Peyer's patch (tissue), 4 donors: ENCODE measurements at places on chromosomes 12 and 14. TPM values are rescaled to one million over a fixed set of nuclear protein-coding genes. Genes with fewer than 3 reads are reported as not detected.

DNA sequence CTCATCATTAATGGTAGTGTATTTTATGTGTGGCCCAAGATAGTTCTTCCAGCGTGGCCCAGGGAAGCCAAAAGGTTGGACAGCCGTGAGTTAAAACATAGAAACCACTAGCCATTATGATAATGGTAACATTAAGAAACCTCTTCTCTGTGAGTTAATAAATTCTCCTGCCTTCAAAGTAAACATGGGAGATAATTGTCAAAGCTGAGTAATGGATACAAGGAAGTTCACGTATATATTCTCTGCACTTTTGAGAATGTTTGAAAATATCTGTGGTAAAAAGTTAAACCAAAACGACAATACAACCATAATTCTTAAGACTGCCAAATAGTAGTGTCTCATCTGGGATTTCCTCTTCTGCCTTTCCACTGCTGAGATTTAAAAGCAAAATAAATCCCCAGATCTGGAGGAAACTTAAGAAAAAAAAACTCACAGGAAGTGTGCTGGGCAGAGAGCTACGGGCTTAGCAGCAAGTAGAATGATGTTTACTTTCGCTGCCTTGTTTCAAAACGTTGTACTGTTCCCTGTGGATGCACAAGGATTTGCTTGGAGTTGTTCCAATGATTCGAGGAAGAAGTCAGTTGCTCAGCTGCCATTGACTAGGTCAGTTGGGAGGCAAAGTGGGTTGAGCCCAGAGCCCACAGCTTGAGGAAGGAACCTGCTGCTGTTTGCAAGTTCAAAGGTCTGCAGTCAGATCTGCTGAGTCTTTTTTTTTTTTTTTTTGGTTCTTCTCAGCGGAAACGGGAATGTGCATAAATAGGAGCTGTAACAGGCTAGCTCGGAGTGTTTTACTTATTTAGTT lies 1.7 kb downstream of the TPCN1 start:
- peaks cover 12% of the 10 kb centered on the region for H3K4me1 ChIP-seq
- peaks cover 15% of the 10 kb centered on the region for H3K36me3 ChIP-seq
- H3K4me3 ChIP-seq, result peak overlapping the region; percentile 77
- H3K27me3 ChIP-seq, result no peaks in the 10 kb centered on the region

SYNDIG1L gene
- total RNA-seq, result not detected

- no peak overlapping the region for H3K27ac ChIP-seq
- DNase-seq, result no peak
- no peaks in the 10 kb centered on the region for H3K4me1 ChIP-seq
- H3K36me3 ChIP-seq, result no peaks in the 10 kb centered on the region
- no peak overlapping the region for H3K4me3 ChIP-seq
Measured at GRCh38 chr14:90720832-90721231, 95.4 kb downstream of the TTC7B start.

DNA sequence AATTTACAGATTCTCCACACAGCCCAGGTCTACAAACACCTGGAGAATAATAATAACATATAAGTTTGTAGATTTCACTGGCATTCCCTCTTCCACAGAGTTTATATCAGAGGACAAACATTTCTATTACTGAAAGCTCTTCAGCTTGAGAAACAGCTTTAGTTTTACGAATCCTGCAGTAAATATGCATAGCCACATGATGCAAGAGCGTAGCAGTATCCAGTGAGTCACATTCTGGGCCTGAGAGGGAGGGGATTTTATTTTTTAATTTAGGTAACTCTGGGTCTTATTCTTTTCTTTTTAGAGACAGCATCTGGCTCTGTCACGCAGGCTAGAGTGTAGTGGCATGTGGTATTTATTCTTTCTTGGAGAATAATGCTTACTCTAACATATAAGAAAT lies 1002.8 kb downstream of the TRHDE start:
- no peak overlapping the region for H3K4me3 ChIP-seq
- H3K36me3 ChIP-seq, result no peaks in the 10 kb centered on the region
- no peaks in the 10 kb centered on the region for H3K27me3 ChIP-seq
- DNase-seq, result no peak
- no peaks in the 10 kb centered on the region for H3K4me1 ChIP-seq

- H3K4me1 ChIP-seq, result peaks cover 8% of the 10 kb centered on the region
- H3K27ac ChIP-seq, result no peak overlapping the region
- H3K36me3 ChIP-seq, result no peaks in the 10 kb centered on the region
- peaks cover 25% of the 10 kb centered on the region for H3K27me3 ChIP-seq
- DNase-seq, result no peak
Measured at GRCh38 chr12:49539406-49540228, 787 bp downstream of the KCNH3 start.

GRCh38 chr14:87952307-87953094 lies 40.5 kb downstream of the GALC start:
- H3K4me3 ChIP-seq, result no peak overlapping the region
- H3K36me3 ChIP-seq, result peaks cover 11% of the 10 kb centered on the region
- DNase-seq, result no peak
- no peaks in the 10 kb centered on the region for H3K4me1 ChIP-seq
- H3K27me3 ChIP-seq, result no peaks in the 10 kb centered on the region

SRRM4 gene
- total RNA-seq, result not detected

GRCh38 chr12:85280165-85280983 lies at the start of gene ALX1:
TSS of gene ALX1 (plus strand) at chr12:85280220. CDS start at chr12:85280262, 42 bp downstream.
- H3K36me3 ChIP-seq, result no peaks in the 10 kb centered on the region
- peaks cover 22% of the 10 kb centered on the region for H3K27me3 ChIP-seq
- DNase-seq, result peak; percentile 67
